Heart left ventricle (tissue), 16 donors: ENCODE measurements at places on chromosomes 4 and X. TPM values are rescaled to one million over a fixed set of nuclear protein-coding genes. Genes with fewer than 3 reads are reported as not detected.

The CXCL11 gene
- not detected for total RNA-seq

GRCh38 chrX:63889001-63889400 lies 104.0 kb upstream of the ARHGEF9 start:
- H3K27me3 ChIP-seq = no peaks in the 10 kb centered on the region
- H3K4me3 ChIP-seq = no peak overlapping the region
- no peaks in the 10 kb centered on the region for H3K4me1 ChIP-seq
- no peak overlapping the region for H3K27ac ChIP-seq

DNA sequence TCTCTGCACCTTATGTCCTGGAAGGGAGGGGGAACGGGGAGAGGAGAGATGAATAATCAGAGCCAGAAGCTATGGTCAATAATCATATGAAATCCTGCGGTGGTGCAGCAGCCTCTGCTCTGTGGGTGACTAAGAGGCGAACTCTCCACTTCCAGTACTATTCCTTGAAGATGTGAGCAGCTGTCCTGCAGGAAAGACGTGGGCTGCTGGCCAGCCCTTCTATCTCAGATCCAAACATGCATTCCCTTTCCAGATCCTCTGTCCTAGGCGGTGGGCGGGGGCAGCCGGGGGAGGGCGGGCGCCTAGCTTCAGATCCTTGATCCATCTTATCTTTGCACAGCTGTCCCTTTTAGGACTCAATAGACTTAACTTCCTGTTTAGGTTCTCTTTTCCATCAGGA lies 34.5 kb downstream of the SPINK2 start:
- no peak overlapping the region for H3K4me3 ChIP-seq
- H3K27ac ChIP-seq = no peak overlapping the region
- H3K36me3 ChIP-seq = no peaks in the 10 kb centered on the region
- peak; percentile 84 for DNase-seq
- no peaks in the 10 kb centered on the region for H3K27me3 ChIP-seq
- no peaks in the 10 kb centered on the region for H3K4me1 ChIP-seq

The ADH6 gene
- not detected for total RNA-seq

DNA sequence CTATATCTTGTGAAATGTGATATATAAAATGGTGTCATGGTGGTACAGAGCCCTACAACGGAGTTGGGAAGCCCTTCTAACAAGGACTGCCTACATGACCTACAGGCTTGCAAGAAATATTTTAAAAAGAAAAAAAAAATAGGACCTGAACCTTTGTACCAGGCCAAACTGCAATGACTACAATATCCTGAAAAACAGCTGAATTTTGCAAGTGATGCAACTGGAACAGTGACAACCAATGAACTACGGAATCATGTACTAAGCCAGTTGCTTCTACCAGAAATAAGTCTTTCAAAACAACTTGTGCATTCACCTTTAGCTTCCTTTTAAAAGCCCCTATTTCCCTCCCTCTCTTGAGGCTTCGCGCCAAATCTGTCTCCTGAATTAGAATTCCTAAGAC lies 58.4 kb downstream of the PDGFC start:
- no peaks in the 10 kb centered on the region for H3K27me3 ChIP-seq
- H3K27ac ChIP-seq = no peak overlapping the region
- H3K4me1 ChIP-seq = peaks cover 8% of the 10 kb centered on the region
- H3K4me3 ChIP-seq = no peak overlapping the region
- DNase-seq = no peak
- H3K36me3 ChIP-seq = no peaks in the 10 kb centered on the region

DNA sequence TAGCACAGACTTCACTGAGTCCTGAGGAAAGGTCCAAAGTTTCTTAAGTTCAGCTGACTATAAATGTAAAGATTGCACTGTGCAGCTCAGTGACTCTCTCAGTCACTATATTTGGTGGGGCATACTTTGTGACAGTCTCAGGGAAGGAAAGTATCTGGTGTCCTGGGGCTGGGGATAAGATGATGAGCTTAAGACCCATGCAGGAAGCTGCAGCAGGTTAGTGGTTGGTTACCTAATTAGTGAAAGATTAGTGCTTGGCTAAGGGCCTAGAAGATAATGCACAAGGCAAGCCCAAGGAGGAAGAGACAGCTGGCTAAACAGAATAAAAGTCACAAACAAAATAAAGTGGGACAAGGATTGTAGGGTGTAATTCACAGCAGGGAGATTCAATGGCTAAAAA lies 25.4 kb upstream of the SLITRK4 start:
- H3K27ac ChIP-seq = no peak overlapping the region
- H3K4me3 ChIP-seq = no peak overlapping the region
- H3K4me1 ChIP-seq = no peaks in the 10 kb centered on the region
- H3K27me3 ChIP-seq = no peaks in the 10 kb centered on the region
- no peak for DNase-seq
- H3K36me3 ChIP-seq = no peaks in the 10 kb centered on the region

DNA sequence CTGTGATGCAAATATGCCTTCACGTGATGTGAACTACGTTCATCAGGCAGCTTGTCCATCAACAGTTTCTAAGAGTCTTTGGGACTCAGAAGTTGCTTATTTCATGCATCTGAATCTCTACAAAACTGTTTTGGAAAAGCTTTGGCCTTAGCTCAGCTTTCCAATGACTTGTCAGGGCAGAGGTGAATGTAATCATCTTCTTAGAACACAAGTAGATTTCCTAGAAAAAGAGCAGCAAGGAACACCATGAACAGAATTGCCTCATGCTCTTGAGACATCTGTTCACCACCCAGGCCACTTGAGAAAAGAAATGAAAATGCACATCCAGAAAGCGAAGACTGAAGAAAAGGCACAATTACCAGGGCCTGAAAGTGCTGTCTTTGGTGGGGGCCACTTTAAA lies 105.8 kb upstream of the PDHA1 start:
- DNase-seq = no peak
- H3K27me3 ChIP-seq = no peaks in the 10 kb centered on the region
- H3K36me3 ChIP-seq = no peaks in the 10 kb centered on the region
- no peak overlapping the region for H3K27ac ChIP-seq

The FAM47E gene
- 2.5 TPM for total RNA-seq

The SOWAHB gene
- 0.07 TPM for total RNA-seq

The WDR17 gene
- 0.75 TPM for total RNA-seq

- H3K27ac ChIP-seq = peak overlapping the region; percentile 38
- no peak overlapping the region for H3K4me3 ChIP-seq
- H3K4me1 ChIP-seq = peaks cover 21% of the 10 kb centered on the region
- H3K27me3 ChIP-seq = no peaks in the 10 kb centered on the region
- H3K36me3 ChIP-seq = no peaks in the 10 kb centered on the region
- DNase-seq = peak; percentile 63
These were observed 69.1 kb downstream of the PSAPL1 start for GRCh38 chr4:7365462-7366179.

DNA sequence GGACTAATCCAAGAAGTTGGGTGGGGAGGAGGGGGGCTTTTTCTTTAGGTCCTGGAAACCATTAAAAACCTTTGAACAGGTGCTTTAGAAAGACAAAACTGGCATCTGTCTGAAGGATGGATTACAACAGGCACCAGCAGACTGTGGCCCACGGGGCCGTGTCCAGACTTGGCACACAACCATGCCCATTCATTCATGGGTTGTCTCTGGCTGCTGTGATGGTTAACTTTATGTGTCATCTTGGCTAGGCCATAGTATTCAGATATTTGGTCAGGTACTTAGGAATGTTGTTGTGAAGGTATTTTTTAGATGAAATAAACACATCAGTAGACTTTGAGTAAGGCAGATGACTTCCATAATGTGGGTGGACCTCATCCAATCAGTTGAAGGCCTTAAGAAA lies 45.5 kb downstream of the TBL1X start:
- H3K27ac ChIP-seq = no peak overlapping the region
- no peak for DNase-seq
- peaks cover 3% of the 10 kb centered on the region for H3K27me3 ChIP-seq
- no peaks in the 10 kb centered on the region for H3K36me3 ChIP-seq
- H3K4me1 ChIP-seq = no peaks in the 10 kb centered on the region

GRCh38 chr4:2497931-2498330 lies 29.0 kb downstream of the RNF4 start:
- peaks cover 22% of the 10 kb centered on the region for H3K4me1 ChIP-seq
- H3K27ac ChIP-seq = no peak overlapping the region
- H3K4me3 ChIP-seq = no peak overlapping the region
- DNase-seq = no peak
- no peaks in the 10 kb centered on the region for H3K27me3 ChIP-seq

- no peak overlapping the region for H3K4me3 ChIP-seq
- no peak for DNase-seq
- no peaks in the 10 kb centered on the region for H3K27me3 ChIP-seq
- H3K27ac ChIP-seq = no peak overlapping the region
- H3K36me3 ChIP-seq = no peaks in the 10 kb centered on the region
These were observed 178.6 kb downstream of the NAA11 start for GRCh38 chr4:79147251-79147650.

DNA sequence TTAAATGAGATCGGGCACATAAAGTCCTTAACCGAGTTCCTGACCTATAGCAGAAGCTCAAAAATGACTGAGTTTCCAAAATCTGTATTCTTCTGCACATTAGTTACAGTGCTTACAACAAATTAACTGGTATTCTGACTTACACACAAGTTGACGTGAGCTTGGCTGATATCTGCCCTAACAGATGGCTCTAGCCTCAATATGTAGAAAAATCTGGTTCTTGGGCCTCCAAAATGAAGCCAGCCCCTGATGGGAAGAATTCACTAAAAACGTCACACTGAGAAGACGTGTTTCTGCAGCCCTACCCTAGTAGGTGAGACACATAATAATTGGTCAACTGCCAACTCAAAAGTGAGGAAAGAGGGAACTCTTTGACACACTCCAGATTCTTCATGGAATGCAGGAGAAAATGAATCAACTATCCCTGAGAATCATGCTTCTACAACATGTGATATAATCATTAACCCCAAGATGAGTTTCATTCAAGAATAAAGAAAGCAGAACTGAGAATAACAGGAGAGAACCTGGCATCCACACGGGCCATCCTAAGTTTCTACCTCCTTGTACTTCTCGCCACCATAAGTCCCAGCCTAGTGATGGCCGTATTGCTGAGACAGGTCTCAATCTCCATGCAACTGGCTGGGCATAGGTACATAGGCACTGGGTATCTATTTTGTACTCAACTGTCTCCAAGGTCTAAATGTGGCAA lies 8.2 kb downstream of the STX18 start:
- H3K27ac ChIP-seq = no peak overlapping the region
- H3K27me3 ChIP-seq = no peaks in the 10 kb centered on the region
- no peaks in the 10 kb centered on the region for H3K4me1 ChIP-seq
- H3K36me3 ChIP-seq = no peaks in the 10 kb centered on the region
- H3K4me3 ChIP-seq = no peak overlapping the region

The FAT4 gene
- total RNA-seq = 14.8 TPM

The STATH gene
- not detected for total RNA-seq

The CTAG1B gene
- not detected for total RNA-seq
